HS-5 (cell line): ENCODE measurements at places on chromosomes 3 and 15.
A peak's percentile ranks its signal among the peaks of the same experiment; 100 is the strongest.

DNA sequence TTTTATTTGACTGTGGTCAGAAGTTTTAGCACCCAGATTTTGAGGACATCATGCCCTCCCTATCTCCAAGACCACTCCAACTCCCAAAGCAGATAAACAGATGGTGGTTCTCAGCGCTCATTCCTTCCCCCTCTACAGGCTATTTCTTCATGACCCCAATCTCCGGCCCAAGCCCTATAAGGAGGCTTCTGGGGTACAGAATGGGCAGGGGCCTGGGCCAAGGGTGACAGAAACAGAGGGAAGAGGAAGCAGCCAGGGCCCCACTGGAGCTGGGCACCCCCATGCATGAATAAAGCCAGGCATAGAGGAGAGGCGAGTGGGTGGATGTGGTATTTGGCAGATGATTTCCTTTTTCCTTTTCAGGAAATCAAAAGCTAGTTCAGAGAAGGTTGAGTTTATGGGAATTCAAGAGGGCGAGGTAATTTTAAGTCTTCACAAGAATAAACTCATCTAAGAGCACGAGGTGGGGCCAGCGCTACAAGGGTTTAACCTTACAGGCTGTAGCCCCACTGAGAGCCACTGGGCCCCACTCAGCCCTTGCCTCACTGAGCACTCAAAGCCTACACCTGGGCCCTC is 104.8 kb upstream of the HERC1 start:
- DNase-seq = no peak

DNA sequence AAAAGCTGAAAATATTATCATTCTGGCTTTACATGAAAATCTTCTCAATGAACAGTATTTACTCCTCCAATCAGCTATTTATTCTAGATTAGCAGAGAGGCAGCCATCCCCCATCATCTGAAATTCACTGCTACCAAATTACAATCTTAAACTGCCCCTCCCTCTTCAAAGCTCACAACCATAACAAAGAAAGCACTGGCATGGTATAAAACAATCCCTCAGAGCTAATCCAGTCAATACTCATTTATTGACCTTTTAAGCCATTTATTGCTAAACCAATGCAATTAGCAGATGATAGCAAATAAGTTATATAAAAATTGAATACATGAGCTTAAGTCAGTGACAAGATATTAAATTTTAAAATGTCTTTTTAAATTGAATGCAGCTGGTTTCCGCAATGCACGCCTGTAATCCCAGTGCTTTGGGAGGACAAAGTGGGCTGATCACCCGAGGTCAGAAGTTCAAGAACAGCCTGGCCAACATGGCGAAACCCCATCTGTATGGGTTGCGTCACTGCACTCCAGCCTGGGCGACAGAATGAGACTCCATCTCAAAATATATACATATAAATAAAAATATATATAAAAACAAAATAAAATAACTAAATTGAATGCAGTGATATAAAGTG is 12.1 kb downstream of the SLC4A7 start:
- no peak for DNase-seq

GRCh38 chr3:61518590-61518989 is 42.8 kb upstream of the PTPRG start:
- DNase-seq = no peak

DNA sequence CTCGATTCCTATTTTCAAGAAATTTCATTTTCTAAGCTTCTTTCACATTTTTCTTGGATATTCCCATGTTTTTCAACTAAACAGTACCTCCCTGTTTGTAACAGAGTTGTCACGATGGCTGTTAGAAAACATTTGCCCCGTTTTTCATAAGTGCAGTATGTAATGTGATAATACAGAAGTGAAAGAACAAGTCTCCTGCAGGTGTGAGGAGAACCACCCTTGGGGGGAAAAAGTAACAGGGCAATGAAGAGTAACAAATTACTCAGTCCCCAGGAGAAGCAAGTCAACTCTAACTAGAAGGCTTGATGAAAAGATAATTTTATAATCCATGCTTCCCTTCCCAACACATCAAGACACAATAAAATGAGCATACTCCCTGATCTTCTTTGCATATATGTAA is 493.3 kb downstream of the FOXP1 start:
- DNase-seq = no peak

DNA sequence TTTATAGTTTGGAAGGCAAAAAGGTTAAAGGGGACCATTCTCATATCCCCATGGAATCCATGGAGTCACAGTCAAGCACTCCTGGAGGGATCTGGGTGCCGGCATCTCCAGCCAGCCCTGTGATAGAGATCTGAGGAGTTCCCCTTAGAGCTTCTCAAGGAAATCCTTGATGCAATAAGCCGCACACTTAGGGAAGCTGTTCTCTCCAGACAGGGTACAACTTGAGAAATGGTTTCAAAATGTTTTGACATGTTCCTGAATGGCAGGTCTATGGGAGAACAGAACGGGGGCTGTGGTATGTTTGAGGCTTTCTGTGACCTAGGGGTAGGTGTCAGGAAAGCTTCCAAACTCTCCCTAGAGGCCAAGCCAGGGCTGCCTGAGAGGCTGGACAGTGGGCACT is 292.9 kb downstream of the TLE3 start:
- DNase-seq = no peak

GRCh38 chr15:59523702-59524101 is 85.7 kb downstream of the FAM81A start:
- DNase-seq = no peak

- no peak for DNase-seq
Observed at GRCh38 chr3:23752126-23752525, 53.6 kb upstream of the UBE2E1 start.

GRCh38 chr3:41207355-41207754 is 8.1 kb downstream of the CTNNB1 start:
- no peak for DNase-seq

DNA sequence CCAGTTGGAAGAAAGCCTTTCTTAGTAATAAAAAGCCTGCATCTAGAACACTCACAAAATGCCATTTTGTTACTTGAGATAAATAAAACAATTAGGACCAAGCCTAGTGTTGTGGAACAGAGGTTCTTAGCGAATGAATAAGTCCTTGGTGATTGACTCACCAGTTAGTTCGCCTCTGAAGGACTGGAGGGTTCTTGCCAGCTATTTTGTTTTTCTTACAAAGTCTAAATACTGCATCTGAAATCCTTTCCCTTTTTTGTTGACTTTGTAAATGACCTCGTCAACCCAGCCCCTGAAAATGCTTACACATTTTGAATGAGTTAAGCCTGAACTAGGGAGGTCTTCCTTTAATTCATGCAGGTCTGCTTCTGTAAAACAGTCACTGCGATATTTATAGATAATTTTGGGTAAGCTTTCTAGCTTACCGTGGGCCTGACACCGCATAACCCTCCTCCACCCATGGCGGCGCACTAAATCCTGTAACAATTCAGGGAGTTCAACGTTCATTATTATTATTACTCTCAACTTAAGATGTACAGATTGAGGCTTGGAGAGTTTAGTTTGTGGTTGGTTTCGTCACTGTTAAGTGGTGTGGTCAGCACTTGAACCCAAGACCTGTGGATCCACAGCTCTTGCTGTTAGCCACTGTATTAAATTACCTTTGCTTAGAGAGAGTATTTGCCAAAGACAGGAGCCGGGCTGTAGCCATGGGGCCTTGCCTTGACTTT is 45.0 kb upstream of the SACM1L start:
- DNase-seq = no peak

GRCh38 chr3:184349563-184350470 is 11.6 kb downstream of the CLCN2 start:
- DNase-seq = no peak

DNA sequence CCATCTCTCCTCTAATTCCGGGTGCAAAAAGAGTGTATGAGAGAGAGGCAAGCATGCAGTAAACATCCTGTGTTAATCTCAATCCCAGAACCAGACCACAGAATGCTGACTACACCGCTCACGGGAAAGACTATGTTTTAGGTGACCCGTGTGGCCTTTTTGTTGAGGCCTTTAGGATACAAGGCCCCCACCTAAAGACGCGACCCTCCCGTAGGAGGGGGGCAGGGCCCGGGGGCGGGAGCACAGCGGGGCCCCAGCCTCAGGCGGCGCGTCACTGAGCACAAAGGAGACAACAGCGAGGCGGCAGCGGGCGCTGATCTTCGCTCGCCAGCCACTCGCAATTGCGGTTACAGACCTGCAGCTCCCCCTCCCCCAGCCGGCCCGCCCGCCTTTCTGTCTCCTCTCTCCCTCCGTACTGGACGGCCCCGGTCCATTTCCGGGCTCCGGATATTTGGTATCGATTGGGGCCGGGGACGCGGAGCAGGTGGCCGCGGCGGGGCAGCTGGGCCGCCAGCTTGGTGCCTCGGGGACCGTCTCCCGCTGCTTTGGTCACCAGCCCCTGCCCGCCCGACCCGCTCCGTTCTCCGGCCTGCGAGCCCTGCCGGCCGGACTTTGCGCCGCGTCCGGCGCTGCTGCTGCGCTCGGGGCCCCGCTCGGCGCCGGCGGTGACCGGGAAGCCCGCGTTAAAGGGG is at the start of gene CCDC50:
TSS of gene CCDC50 (plus strand) at position 433 of the 692 bp plus-strand sequence. CDS start 281 bp downstream, outside the sequence.
- peak; percentile 19 for DNase-seq

DNA sequence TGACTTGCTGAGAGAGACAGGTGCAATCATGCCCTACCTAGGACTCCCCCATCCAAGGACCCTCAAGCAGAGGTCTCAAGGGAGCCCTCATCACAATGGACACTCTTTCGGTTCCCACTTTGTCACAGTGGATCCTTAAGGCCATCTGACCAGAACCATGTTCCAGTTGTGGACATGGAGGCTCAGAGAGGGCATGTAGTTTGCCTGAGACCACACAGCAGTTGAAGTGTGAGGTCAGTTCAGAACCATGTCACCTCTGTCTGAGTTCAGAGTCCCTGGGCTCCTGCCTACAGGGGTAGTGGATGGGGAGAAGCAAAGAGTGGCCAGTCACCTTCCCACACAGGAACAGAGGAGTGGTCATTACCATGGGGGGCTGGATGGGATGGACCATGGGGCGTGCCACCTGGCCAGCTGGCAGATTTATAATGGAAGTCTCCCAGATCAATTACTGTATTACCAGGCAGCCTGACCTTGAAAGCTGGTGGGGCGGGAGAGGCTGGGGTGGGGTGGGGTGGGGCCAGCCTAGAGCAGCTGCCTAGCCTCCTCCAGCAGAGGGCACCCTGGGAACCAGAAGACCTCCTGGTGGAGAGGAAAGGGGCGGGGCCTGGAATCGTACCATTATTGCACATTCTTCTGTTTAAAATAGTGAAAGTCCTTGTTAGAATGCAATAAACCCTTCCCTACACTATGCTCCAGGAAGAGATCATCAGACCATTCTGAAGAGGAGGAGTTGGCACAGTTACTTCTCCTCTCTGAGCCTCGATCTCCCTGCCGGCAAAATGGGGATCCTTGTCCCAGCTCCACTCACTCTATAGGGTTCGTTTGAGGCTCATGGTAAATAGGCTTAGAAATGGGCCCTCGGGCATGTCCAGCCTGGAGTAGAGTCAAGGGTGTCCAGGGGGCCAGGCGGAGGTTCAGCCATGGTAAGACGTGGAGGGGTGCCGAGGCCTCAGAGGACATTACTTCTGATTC is 26.9 kb upstream of the LINGO1 start:
- peak; percentile 5 for DNase-seq

DNA sequence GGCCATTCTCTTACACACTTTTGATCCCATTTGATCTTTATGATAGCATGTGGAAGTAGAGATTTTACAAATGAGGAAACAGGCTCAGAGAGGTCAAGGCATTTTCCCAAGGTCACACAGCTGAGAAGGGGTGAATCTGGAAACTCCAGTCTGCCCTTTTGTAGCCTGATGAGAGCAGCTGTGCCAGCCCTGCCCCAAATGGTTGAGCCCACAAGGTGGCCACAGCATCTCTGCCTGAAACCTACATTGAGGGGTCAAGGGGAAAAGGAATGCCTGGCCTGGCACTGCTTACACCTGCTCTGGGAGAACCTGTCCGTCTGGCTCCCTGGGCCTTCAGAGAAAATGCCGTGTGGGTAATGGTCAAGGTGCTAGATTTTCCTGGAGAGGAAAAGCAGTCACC is 200.2 kb upstream of the LINGO1 start:
- DNase-seq = no peak

DNA sequence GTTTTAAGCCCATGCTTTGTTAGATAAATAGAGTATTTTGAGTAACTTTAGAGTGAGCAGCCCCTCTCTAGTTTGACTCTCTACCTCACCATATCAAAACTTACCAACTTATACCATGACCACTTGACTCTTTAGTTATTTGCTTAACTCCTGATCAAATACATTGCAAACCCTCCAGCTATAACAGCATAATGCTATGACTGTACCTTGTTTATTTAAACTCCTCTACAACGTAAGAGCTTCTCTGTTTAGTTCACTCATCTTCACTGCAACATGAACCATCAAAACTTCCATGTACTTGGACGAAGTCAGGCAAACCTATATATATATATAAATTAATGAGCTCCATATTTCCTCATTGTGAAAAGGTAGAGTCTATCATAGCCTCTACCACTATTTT is 218.2 kb downstream of the DPH6 start:
- no peak for DNase-seq

- no peak for DNase-seq
Observed at GRCh38 chr3:170222647-170223541, 670 bp downstream of the PRKCI start.

GRCh38 chr3:129187857-129188256 is 4.2 kb upstream of the CNBP start:
- no peak for DNase-seq

GRCh38 chr15:34755419-34755773 is 598 bp upstream of the GJD2 start:
- DNase-seq = no peak

DNA sequence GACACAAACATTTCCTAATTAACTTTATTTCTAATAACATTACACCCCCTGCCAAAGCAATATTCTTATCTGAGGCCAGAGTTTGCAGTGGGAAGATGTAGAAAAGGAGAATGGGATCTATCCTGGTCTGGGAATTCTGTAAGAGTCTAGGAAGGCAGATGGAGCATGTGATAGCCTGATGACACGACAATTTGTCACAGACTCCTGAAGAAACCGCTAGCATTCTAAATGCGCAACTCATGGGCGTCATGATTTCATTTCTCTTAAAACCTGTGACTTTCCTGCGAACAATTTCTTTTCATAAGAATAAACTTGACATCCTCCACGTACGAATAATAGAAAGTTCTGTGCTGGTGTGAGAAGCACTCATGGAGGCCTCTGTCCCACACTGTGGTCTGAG is 72.9 kb upstream of the ATP10A start:
- DNase-seq = no peak

GRCh38 chr15:101490408-101490891 is 943 bp upstream of the PCSK6 start:
- no peak for DNase-seq

- no peak for DNase-seq
Observed at GRCh38 chr15:51325167-51325566, 13.2 kb downstream of the CYP19A1 start.

- no peak for DNase-seq
Observed at GRCh38 chr3:99242271-99242670, 340.8 kb upstream of the DCBLD2 start.
